ENCODE measurements at places on chromosomes 3 and 15.

DNA sequence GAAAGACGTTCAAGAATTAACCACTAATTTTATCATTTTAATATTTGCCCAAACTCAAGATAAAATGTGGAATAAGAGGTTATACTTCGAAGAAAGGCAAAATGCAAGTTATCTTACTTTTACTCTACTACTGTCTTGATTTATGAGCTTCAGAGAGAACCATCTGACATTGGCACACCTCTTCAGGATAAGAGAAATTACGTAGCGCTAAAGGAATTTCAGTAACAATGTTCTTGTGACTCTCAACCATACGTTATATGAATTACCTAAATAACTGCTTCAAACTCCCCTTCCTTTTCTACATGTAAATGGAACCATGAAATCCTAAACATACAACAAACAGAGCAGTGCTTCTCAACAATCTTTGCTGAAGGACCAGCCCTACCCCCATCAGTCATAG is 96.8 kb downstream of the ZNF385D start:
- no peak overlapping the region for H3K4me3 ChIP-seq
- no peaks in the 10 kb centered on the region for H3K36me3 ChIP-seq
- DNase-seq, result no peak
- H3K4me1 ChIP-seq, result no peaks in the 10 kb centered on the region
- H3K27ac ChIP-seq, result no peak overlapping the region

DNA sequence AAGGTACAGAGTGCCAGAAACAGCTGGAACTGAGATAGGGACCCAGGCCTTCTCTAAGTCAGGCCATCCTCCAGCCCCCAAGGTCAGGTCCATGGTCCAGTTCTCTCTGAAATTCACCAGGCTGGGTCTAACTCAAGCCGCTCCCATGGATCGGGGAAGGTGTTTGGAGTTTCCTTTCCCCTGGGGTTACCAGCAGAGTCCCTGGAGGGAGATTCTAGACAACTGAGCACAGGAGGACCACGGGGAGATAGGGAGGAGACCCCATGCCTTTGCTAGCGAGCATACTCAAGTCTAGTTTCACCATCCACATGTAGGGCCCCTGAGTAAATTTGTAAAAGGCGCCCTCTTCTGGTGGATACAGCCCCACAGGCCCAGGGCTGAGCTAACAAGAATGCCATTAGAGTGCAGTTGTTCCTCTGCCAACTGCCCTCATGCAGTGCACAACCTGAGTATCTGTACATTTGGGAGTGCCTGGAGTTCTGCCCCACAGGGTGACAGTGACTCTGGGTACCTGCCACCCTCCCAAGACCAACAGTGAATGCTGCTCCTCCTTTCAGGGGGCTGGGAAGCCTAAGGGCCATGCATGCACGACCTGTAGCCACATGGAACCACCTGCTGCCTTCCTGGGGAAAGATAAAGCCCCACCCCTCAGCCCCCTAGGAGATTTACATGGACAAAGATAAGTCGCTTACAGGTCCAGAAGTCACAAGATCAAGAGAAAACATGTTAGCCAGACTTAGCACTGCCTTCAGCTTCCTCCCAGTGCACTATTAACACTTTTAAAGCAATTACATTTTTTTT is 89.0 kb downstream of the IQSEC1 start:
- peak; percentile 89 for DNase-seq
- H3K27me3 ChIP-seq, result no peaks in the 10 kb centered on the region
- no peaks in the 10 kb centered on the region for H3K36me3 ChIP-seq
- no peak overlapping the region for H3K27ac ChIP-seq
- H3K4me3 ChIP-seq, result no peak overlapping the region
- H3K4me1 ChIP-seq, result peaks cover 27% of the 10 kb centered on the region

- no peak overlapping the region for H3K4me3 ChIP-seq
- H3K27me3 ChIP-seq, result no peaks in the 10 kb centered on the region
- peaks cover 42% of the 10 kb centered on the region for H3K4me1 ChIP-seq
- no peak for DNase-seq
- H3K36me3 ChIP-seq, result no peaks in the 10 kb centered on the region
These were observed 2.7 kb downstream of the ALS2CL start for GRCh38 chr3:46690798-46691197.

- peaks cover 4% of the 10 kb centered on the region for H3K4me1 ChIP-seq
- no peaks in the 10 kb centered on the region for H3K27me3 ChIP-seq
- H3K36me3 ChIP-seq, result no peaks in the 10 kb centered on the region
- no peak for DNase-seq
- no peak overlapping the region for H3K27ac ChIP-seq
These were observed 416.7 kb downstream of the ZBTB20 start for GRCh38 chr3:114730397-114730796.

DNA sequence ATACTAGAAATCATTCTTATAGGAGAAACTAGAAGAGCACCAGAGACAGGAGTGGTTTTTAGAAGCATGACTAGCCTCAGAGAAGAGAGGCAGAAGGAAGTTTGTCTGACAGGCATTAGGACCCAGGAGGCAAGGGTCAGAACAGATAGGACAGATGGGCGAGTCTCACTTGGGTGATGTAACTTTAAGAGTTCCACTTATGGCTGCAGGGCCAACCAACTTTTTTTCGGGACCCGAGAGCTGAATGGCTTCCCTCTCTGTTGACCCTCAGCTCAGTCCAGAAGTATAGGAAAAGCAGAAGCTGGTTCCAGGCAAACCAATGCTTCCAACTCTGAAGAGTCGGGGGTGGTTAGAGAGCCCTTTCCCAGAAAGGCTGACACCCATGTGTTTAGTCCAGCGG is 136.6 kb upstream of the SETMAR start:
- no peak overlapping the region for H3K27ac ChIP-seq
- DNase-seq, result no peak
- H3K4me1 ChIP-seq, result no peaks in the 10 kb centered on the region
- H3K4me3 ChIP-seq, result no peak overlapping the region

DNA sequence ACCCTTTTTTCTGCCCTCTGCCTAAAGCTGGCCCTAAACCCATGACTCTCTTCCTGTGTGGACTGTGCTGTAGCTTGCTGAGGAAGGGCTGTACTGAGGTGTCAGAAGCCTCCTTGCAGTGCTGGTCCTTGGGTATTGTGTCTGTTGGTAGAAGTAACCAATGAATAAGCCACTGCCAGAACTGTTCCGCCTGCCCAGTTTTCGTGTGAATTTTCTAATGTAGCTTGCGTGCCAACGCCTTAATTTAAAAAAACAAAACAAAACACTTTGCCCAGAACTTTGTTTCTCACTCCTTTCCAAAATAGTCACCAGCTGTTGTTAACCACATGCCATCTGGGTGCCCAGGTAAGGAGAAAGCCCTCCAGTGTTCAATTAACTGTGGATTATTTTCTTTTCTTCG is 101.9 kb downstream of the KLHL25 start:
- H3K27ac ChIP-seq, result peak overlapping the region; percentile 67
- peaks cover 54% of the 10 kb centered on the region for H3K4me1 ChIP-seq
- H3K27me3 ChIP-seq, result no peaks in the 10 kb centered on the region
- peaks cover 45% of the 10 kb centered on the region for H3K36me3 ChIP-seq

DNA sequence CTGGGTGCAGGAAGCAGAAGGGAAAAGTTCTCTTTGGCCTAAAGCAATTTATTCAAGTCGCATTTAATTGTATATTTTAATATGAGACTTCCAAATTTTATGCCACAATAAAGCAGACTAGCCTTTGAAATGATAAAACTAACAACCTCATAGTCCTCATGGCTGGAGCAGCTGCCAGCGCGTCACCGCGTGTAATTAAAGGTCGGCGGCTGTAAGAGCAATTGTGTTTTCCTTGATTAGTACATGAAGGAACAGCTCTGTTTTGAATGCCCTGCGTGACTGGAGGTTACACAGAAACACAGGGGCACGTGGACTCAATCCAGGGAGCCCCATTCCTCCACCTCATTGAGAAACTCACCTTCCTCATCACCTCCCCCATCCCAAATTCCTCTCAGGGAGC is 10.1 kb upstream of the LRRC15 start:
- peaks cover 19% of the 10 kb centered on the region for H3K27me3 ChIP-seq
- H3K4me3 ChIP-seq, result no peak overlapping the region

GRCh38 chr3:14453876-14454638 is 51.7 kb downstream of the SLC6A6 start:
- no peaks in the 10 kb centered on the region for H3K27me3 ChIP-seq
- H3K4me3 ChIP-seq, result no peak overlapping the region
- H3K36me3 ChIP-seq, result peaks cover 52% of the 10 kb centered on the region
- no peak overlapping the region for H3K27ac ChIP-seq
- H3K4me1 ChIP-seq, result no peaks in the 10 kb centered on the region

DNA sequence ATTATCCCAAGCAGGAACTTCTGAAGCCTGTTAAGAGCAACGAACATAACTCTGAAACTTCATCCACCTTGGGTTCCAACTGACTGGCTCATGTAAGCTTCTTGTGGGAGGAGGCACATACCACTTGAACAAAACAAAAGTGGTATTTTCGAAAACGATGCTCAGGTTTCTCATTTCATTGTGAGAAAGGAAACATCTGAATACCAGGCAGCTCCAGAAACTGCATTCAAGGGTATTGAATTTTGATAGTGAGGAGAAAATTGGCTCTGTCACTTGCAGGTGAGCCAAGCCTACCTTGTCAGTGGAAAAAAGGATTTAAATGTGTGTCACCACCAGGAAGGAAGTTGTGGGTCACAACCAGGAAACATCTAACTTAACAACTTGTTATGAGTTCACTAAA is 218.1 kb upstream of the SATB1 start:
- H3K36me3 ChIP-seq, result no peaks in the 10 kb centered on the region
- no peak for DNase-seq
- no peaks in the 10 kb centered on the region for H3K27me3 ChIP-seq
- H3K4me1 ChIP-seq, result peaks cover 5% of the 10 kb centered on the region
- H3K4me3 ChIP-seq, result no peak overlapping the region
- H3K27ac ChIP-seq, result no peak overlapping the region

GRCh38 chr3:146466604-146467003 is 2.8 kb downstream of the PLSCR2 start:
- no peak for DNase-seq
- H3K4me3 ChIP-seq, result no peak overlapping the region
- H3K27ac ChIP-seq, result no peak overlapping the region
- peaks cover 7% of the 10 kb centered on the region for H3K4me1 ChIP-seq
- no peaks in the 10 kb centered on the region for H3K36me3 ChIP-seq
- no peaks in the 10 kb centered on the region for H3K27me3 ChIP-seq

GRCh38 chr3:114800272-114801031 is 346.6 kb downstream of the ZBTB20 start:
- DNase-seq, result no peak
- no peak overlapping the region for H3K27ac ChIP-seq
- no peaks in the 10 kb centered on the region for H3K4me1 ChIP-seq
- H3K4me3 ChIP-seq, result no peak overlapping the region
- no peaks in the 10 kb centered on the region for H3K27me3 ChIP-seq

- no peak overlapping the region for H3K4me3 ChIP-seq
- no peak overlapping the region for H3K27ac ChIP-seq
- no peak for DNase-seq
- H3K4me1 ChIP-seq, result peaks cover 3% of the 10 kb centered on the region
- H3K36me3 ChIP-seq, result no peaks in the 10 kb centered on the region
These were observed 63.8 kb downstream of the GTPBP8 start for GRCh38 chr3:113054552-113054951.

GRCh38 chr3:62585861-62586260 is 212.5 kb upstream of the FEZF2 start:
- H3K27me3 ChIP-seq, result no peaks in the 10 kb centered on the region
- H3K36me3 ChIP-seq, result no peaks in the 10 kb centered on the region
- H3K27ac ChIP-seq, result no peak overlapping the region

GRCh38 chr15:39246523-39246922 is 334.4 kb upstream of the THBS1 start:
- no peaks in the 10 kb centered on the region for H3K27me3 ChIP-seq
- H3K4me3 ChIP-seq, result no peak overlapping the region
- no peak overlapping the region for H3K27ac ChIP-seq
- DNase-seq, result no peak
- H3K4me1 ChIP-seq, result peaks cover 4% of the 10 kb centered on the region

GRCh38 chr3:54574906-54575617 is 352.8 kb downstream of the LRTM1 start:
- no peak for DNase-seq
- H3K36me3 ChIP-seq, result no peaks in the 10 kb centered on the region
- no peaks in the 10 kb centered on the region for H3K27me3 ChIP-seq
- H3K4me1 ChIP-seq, result no peaks in the 10 kb centered on the region
- H3K4me3 ChIP-seq, result no peak overlapping the region

GRCh38 chr3:72543246-72543645 is 305.0 kb downstream of the SHQ1 start:
- H3K27me3 ChIP-seq, result no peaks in the 10 kb centered on the region
- H3K36me3 ChIP-seq, result no peaks in the 10 kb centered on the region

GRCh38 chr3:142576792-142577191 is 1.7 kb downstream of the ATR start:
- no peaks in the 10 kb centered on the region for H3K27me3 ChIP-seq
- no peak for DNase-seq
- H3K4me1 ChIP-seq, result peaks cover 36% of the 10 kb centered on the region
- no peak overlapping the region for H3K4me3 ChIP-seq
- H3K27ac ChIP-seq, result no peak overlapping the region
- H3K36me3 ChIP-seq, result no peaks in the 10 kb centered on the region

- no peak overlapping the region for H3K27ac ChIP-seq
- H3K4me1 ChIP-seq, result peaks cover 6% of the 10 kb centered on the region
- DNase-seq, result no peak
- no peaks in the 10 kb centered on the region for H3K36me3 ChIP-seq
- H3K27me3 ChIP-seq, result no peaks in the 10 kb centered on the region
These were observed 29.3 kb downstream of the SLC4A7 start for GRCh38 chr3:27454914-27455313.

DNA sequence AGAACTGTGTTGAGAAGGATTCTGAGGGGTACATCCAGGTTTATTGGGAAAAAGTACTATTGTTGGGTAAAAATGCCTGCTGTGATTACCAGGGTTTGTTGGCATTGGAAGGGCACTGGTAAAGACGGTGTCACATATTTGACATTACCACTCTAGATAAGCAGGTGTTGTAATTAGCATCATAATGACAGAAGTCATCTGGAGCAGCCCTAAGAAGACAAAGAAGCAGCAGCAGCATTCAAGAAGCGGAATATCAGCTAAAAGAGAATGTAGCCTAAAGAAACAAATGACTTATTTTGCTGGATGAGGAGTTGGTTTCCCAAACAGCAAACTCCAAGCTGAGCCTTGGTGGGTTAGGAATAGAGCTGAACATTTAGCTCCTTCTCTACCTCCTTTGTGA is 30.5 kb upstream of the ZFAND6 start:
- H3K4me3 ChIP-seq, result no peak overlapping the region
- H3K27ac ChIP-seq, result no peak overlapping the region
- peaks cover 8% of the 10 kb centered on the region for H3K4me1 ChIP-seq
- no peaks in the 10 kb centered on the region for H3K27me3 ChIP-seq
- DNase-seq, result no peak

DNA sequence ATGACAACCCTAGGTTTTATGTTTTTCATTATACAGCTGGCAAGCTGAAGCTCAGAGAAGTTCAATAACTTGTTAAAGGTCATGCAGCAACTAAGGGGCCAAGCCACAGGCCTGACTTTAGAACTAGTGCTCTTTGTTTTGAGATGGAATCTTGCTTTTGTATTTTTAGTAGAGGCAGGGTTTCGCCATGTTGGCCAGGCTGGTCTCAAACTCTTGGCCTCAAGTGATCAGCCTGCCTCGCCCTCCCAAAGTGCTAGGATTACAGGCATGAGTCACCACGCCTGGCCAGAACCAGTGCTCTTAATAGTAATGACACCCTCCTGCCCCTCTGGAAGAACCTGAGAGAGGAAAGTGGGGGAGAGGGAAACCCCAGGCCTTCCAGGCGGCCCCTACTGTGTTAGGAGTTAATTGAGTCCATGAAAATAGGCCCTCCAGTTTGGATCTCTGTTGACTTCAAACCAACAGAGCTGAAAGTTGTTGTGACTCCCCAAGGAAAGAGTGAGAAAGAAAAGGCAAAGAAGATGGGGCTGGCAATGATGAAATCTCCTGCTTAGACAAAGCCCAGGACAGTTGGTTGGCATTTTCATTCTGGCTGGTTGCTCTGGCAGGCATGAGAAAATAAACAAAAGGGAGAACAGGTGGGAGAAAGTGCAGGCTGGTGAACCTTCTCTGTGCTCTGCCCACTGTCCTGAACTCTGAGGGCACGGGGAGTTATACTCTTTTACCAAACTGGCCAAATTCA is 3.6 kb upstream of the PRRT3 start:
- H3K4me1 ChIP-seq, result peaks cover 16% of the 10 kb centered on the region
- H3K36me3 ChIP-seq, result no peaks in the 10 kb centered on the region
- no peaks in the 10 kb centered on the region for H3K27me3 ChIP-seq
- H3K27ac ChIP-seq, result no peak overlapping the region
